Karpas-422 (cell line): ENCODE measurements at places on chromosomes 6 and 20. TPM values are rescaled to one million over a fixed set of nuclear protein-coding genes. Genes with fewer than 3 reads are reported as not detected.

DNA sequence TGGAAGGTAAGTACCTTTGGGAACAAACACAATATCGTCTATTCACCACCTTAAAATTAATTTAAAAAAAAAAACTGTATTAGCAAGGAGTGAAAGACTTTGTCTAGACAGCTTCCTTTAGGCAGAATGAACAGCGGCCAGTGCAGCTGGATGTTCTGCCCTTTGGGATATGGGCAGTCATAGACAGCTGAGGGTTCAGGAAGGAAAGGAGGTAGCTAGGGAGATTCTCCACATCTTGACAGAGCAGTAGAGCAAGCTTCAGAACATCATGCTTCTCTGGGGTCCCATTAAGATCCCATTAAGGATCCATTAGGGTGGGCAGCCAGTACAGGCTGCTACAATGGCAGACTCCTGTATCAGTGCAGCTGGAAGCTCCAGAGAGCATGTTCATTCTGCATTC lies 46.5 kb upstream of the PLCB4 start:
- DNase-seq = no peak

GRCh38 chr6:89214197-89214596 lies 3.0 kb downstream of the GABRR1 start:
- no peak for DNase-seq

- DNase-seq = no peak
Measured at GRCh38 chr6:162088091-162088490, 639.5 kb downstream of the PRKN start.

- DNase-seq = peak; percentile 95
Measured at GRCh38 chr6:31729515-31729978, 448 bp upstream of the DDAH2 start.

GRCh38 chr6:16769986-16770376 lies 8.7 kb upstream of the ATXN1 start:
- DNase-seq = no peak

DNA sequence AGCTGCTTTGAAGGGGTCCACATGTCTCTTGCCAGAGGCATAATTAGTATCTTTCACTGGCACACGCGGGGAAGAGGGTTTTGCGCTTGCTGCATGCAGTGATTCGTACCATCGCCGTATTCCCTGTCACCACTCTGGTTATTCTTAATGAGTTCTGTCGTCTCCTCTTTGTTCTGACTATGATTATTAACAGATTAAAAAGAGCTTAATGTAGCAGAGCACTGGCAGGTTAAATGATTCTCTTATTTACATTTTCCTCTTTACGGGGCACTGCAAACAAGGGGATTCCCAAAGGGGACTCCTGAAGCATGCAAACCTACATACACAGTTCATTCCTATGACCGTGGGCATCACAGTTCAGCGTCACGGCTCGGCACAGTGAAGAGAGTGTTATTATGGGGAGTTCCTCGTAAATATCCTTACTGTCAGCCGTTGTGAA lies 204.8 kb downstream of the DTNBP1 start:
- no peak for DNase-seq

GRCh38 chr6:30752157-30752927 lies 8.0 kb upstream of the IER3 start:
- DNase-seq = peak; percentile 32

DNA sequence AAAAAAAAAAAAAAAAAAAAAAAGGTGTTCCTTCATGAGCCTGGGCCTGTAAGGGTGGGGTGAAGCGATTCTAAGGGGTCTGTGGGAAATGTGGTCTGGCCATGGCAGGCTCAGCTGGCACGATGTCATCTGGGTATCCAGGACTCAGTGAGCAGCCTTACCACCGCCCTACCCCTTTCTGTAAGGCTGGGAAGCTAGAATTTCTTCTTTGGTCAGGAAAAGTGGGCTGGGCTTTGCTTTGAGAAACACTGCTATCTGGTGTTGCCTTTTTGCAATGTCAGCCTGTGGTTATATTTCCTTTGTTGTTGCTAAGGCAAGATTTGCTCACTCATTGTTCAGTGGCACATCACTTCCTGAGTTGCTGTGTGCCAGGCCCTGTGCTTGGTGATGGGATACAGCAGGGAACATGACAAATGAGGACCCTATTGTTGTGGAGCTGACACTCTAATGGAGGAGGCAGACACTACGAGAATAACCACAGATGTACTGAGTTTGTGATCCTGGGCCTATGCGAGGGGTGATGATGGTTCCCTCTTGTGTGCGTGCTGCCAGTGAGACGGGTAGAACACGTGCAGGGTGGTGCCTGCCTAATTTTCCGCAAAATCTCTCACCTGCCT lies 45.9 kb upstream of the ZNFX1 start:
- DNase-seq = peak; percentile 62

GRCh38 chr6:142246960-142247359 lies 54.8 kb upstream of the ADGRG6 start:
- no peak for DNase-seq

DNA sequence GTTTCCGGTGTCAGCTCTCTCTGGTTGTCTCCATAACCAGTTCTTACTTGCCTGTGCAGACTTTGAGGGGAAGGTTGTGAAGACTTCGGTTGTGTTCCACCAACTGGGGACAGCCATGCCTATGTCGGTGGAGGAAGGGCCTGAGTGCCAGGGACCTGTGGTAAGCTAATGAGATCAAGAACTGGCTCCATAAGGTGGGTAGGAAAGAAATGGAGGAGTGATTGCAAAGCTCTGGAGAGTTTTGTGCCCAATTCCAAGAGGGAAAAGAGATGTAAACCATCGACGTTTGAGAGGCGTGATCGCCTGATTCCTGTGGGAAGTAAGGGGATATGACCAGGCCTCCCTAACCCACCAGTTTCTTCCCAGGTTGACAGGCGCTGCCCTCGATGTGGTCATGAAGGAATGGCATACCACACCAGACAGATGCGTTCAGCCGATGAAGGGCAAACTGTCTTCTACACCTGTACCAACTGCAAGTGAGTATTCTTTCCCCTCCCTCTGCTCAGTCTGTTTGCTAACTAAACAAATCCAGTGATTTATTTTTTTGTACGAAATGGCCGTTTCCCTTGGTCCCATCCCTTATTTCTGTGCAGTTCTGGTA lies 893 bp downstream of the POLR1H start:
- no peak for DNase-seq

DNA sequence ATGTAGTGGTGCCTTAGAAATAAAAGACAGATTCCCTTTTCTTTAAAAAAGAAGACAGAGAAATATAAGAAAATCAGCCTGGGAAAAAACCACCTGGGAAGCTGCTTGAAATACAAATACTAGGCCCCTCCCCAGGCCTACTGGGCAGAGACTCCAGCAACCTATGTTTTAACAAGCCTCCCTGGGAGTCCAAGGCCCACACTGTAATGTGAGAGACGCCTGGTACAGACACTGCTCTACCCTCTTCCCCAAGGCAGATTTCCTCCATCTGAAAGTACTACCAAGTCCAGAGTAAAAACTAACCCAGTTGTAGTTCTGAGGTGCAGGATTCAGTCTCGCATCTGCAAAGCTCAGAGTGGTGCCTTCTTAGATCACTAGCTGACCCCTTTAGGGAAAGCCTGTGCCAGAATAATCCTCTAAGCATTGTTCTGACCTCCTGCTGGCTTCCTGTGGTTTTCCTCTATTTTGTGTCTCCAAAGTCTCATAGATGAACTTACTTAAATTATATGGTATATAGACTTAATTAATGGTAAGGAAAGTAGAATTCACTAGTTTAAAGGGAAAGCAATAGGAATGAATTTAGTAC lies 270.2 kb upstream of the SLC35B3 start:
- no peak for DNase-seq

DNA sequence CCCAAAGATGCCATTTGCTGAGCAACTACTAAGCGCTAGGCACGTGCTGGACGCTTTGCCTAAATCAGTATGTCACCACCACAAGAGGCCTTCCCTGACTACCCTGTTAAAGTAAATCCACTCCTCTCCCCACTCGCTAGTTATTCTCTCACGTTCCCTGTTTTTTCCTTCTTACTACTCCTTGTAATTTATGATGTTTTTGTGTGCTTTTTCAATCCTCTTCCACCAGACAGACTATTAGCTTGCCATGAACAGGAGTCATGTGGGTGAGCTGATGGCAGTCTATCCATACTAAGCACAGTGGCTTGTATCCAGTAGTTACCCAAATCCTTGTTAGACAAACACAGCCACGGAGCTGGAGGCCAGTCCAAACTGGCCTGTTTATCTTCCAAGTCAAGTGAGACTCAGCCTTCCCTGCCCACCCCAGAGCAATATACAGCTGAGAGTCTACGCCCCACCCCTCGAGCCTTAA lies 41.2 kb downstream of the C6orf132 start:
- DNase-seq = no peak

GRCh38 chr6:151690768-151691562 lies 116.5 kb upstream of the ESR1 start:
- DNase-seq = peak; percentile 87

- peak; percentile 46 for DNase-seq
Measured at GRCh38 chr6:74343804-74344203, 647.8 kb downstream of the CD109 start.

- DNase-seq = no peak
Measured at GRCh38 chr6:41635365-41635764, 2.9 kb upstream of the MDFI start.

DNA sequence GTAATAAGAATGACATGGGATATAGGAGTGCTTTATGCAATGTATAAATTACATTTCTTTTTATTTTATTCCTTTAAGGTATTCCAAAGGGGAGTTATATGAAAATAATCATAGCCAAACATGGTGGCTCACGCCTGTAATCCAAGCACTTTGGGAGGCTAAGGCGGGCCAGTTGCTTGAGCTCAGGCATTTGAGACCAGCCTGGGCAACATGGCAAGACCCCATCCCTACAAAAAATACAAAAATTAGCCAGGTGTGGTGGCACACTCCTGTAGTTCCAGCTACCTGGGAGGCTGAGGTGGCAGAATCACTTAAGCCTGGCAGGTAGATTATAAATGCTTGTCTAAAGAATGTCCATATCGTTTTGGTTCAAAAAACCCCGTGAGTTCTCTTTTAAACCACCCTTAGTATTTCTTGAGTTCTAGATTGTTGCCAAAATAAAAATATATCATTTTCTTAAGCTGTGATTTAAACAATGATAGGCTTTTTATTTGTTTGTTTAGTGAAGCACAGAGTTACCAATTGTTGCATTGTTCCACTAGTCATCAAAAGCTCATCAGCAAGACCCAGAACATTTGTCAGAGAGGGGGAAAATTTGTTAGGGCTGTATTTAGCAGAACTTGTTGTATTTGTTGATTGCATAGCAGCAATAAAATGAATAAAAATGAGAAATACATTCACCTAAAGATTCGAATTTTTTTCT lies 146.2 kb downstream of the KHDC1L start:
- DNase-seq = no peak

DNA sequence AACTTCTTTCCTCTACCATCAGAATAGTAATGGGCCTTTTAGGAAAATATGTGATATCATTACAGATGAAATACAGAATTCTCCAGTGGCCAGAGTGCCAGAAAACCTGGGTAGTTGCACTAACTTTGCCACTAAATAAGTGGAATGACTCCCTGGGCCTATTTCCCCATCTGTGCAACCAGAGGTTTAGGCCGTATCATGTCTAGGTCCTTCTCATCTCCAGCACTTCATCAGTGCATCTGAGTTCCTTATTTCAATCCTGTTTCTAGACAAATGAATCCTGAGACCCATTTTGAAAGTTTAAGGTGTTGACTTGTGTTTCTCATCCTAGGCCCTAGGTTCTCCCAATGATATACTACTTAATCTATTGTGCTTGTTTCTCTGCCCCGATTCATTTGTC lies 236.2 kb downstream of the CD83 start:
- DNase-seq = no peak

GRCh38 chr6:22536122-22536521 lies 33.2 kb upstream of the HDGFL1 start:
- DNase-seq = no peak

DNA sequence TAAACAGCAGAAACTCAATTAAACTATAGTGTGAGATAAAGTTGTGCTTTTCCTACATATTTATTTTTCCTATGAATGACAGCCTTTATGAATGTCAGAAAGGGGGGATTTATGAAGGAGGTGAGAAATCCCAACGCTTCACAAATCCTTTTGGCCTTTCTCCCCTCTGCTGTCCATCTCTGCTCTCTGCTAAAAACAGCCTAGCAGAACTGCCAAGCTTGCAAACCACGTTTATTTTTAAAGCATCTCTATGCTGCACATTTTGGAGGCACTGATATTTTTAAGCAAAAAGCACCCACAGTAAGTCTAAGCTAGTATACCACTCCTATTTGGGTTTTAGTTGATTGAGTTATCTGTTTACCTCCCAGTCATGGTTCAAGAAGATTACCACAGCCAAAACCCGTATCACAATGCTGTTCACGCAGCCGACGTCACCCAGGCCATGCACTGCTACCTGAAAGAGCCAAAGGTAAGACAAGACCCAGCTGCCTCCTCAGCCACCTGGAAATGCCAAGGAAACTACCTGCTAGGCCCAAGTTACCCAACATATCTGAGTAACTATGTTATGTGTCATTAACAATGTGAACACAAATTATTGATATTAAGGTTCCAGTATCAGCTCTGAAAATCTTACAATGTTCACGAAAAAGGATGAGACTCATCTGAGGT lies 96.3 kb downstream of the MTFR2 start:
- DNase-seq = no peak

GRCh38 chr6:79636673-79637072 lies 5.5 kb downstream of the SH3BGRL2 start:
- DNase-seq = no peak

DNA sequence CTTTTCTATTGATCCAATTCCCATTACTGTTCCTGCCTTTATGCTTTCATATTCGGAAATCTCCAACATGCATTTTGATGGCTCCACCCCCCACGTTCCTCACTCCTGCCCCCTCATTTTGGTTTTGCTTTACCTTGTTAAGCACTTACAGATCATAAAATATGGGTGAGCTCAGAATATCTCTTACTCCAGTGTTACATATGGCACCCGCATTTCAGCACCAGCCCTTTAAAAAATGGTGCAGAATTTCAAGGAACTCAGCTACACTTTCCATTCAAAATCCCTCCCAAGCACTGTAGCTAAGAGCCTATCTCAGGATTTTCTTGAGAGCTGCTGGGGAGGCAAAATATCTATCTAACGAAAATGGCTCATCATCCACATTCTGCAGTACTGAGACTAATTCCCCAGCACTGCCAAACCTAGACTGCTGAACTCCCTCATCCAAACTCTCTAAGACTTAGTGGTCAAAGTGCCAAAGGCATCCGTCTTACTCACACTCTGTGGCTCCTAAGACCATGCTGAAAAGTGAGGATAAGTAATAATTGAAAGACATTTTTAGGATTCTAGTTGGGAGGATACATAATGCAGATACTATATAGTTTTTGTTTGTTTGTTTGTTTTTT lies 7.8 kb downstream of the SGK1 start:
- DNase-seq = no peak

Gene ALDH8A1
- total RNA-seq = 0.47 TPM in 1 of 2 replicates, not detected in the other

Gene GGTLC1
- total RNA-seq = not detected in 2 replicates

Gene DHX16
- 26.5 and 36.1 TPM in 2 replicates for total RNA-seq

Gene CTCFL
- total RNA-seq = not detected in 2 replicates

Gene NKAPL
- total RNA-seq = 0.11 TPM in 1 of 2 replicates, not detected in the other

Gene TTI1
- total RNA-seq = 22.7 and 38.3 TPM in 2 replicates

Gene LINC00237
- total RNA-seq = 0.14 TPM in 1 of 2 replicates, not detected in the other

Gene SCRT2
- total RNA-seq = not detected in 2 replicates

Gene ABHD12
- 26.1 and 35.9 TPM in 2 replicates for total RNA-seq
